Mammary epithelial cell (primary cell): ENCODE measurements at places on chromosomes 1 and 21. TPM values are rescaled to one million over a fixed set of nuclear protein-coding genes. Genes with fewer than 3 reads are reported as not detected.

GRCh38 chr1:175319112-175319911 lies 126.7 kb upstream of the KIAA0040 start:
- peak; percentile 51 for DNase-seq

DNA sequence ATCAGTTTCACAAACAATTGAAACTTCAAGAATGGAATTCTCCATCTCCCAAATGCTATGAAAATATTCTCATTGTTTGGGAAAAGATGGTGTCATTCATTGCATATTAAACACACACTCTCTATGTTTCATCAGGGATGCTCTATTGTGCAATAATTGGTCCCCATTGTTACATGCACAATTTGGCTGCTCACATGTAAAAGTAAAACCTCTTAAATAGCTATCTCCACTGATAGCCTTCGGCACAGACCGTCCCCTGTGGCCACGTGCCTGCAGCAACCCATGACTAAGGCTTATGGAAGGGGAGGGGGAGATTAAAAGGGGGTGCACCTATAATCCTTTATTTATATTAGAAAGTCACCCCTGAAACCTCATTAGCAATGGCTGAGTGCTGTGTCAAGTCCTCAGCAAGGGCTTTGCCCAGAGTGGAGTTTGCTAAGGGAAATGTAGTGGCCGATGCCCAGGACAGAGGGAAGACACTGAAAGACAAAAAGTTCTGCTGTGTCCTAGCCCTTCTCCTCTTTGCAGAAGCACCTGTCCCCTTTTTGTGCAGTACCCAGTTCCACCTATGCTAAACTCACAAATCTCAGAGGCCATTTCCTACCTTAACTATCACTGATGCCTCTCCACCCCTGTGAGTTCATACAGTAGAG lies 309.6 kb upstream of the ESRRG start:
- no peak for DNase-seq

DNA sequence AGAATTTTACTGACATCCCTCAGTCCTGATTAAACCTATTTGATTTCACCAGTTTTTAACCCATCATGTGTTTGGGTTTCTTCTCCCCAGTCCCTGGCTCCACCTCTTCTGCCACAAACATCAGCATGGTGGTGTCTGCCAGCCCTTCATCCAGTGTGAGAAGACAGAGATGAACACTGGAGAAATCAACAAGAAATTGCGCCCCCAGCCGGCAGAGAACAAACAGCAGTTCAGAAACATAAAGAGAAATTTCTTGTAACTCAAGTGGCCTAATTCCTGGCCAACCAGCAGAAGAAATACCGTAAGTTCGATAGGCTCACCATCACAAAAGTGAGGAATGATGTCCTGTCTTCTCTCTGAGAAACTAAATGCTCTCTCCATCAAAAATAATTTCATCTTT lies 18.3 kb downstream of the S100A11 start:
- DNase-seq = no peak

DNA sequence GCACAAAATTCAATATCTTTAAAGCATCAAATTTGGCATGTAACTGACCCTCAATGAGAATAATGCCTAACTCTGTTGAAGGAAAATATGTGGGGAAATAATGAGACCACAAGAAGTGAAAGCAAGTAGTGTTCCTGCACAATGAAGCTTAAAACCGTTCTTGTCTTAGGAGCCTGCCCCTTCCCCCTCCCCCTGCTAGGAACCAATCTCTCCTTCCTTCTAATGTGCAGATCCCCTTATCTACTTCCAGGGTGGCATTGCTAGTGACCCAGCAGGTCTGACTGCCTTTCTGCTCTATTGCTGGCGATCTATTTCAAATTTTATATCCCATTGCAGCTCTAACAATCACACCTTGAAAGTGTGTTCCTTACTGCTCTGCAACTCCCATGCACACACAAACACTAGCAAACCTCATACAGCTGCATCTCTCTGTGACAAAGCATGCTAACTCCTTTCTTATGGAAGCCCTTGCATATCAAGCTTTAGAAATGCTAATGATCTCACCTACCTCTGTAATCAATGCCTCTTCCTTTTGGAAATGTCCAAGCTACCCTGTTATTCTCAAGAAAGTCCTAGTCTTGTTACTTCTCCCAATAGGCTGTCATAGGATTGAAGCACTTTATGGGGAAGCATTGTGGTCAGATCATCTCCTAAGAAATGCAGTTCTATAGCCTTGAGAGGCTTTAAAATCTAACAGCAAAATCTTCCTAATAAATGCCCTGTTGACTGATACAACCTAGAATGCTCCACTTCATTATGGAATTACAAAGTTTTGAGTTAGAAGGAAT lies 26.5 kb downstream of the BCL9 start:
- DNase-seq = no peak

DNA sequence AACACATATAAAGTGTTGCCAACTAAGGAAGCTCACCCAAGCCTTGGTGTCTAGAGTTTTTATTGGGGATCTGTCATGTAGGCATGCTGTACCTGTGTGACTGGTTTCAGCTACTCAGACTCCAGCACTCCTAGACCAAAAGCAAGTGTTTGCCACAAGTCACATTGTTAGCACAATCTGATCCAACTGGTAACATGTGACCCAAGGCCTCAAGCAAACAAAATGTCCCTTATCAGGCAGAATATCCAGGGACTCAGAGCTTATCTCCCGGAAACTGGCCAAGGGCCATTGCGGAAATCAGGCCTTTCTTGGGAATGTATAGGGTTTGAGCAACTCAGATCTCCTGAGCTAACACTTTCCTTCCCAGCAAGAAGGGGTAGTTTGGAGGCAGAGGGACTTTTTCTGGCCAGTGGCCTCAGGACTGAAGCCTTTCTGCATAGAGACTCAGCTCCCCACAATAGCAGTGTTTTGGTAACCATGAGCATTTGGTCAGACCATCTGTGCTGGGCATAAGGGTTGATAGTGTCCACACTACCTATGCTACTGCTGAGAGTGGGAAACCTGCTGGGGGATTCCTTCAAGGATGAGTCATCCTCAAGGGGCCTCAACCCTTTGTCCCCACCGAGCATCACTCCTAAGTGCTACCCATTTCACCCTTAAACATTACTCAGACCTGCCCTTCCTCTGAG lies 29.6 kb downstream of the NHLH2 start:
- no peak for DNase-seq

DNA sequence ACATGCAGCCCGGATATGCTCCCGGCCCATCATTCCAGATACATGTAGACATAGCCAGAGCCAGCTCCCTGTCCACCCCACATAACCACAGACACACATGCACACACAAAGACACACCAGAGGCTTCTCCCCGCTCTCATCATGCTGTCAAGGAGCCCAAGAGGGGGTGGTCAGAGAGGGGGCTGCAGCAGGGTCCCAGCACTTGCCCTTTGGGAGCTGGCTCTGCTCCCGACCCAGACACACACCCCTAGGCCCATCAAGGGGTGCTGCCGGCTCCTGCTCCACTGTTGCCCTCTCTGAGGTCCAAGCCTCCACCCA lies 2.6 kb downstream of the PTAFR start:
- no peak for DNase-seq

GRCh38 chr1:104874044-104874443 lies 1124.3 kb downstream of the AMY1C start:
- DNase-seq = no peak

GRCh38 chr1:37150986-37151385 lies 116.7 kb upstream of the GRIK3 start:
- no peak for DNase-seq

- no peak for DNase-seq
Measured at GRCh38 chr1:82810601-82811000, 1009.9 kb downstream of the ADGRL2 start.

The OR10J1 gene
- not detected for polyA plus RNA-seq

GRCh38 chr1:153443486-153443885 lies 17.0 kb downstream of the S100A7 start:
- DNase-seq = no peak

GRCh38 chr1:34682452-34683223 lies 72.2 kb upstream of the GJB5 start:
- DNase-seq = no peak

The TCHHL1 gene
- polyA plus RNA-seq = not detected

DNA sequence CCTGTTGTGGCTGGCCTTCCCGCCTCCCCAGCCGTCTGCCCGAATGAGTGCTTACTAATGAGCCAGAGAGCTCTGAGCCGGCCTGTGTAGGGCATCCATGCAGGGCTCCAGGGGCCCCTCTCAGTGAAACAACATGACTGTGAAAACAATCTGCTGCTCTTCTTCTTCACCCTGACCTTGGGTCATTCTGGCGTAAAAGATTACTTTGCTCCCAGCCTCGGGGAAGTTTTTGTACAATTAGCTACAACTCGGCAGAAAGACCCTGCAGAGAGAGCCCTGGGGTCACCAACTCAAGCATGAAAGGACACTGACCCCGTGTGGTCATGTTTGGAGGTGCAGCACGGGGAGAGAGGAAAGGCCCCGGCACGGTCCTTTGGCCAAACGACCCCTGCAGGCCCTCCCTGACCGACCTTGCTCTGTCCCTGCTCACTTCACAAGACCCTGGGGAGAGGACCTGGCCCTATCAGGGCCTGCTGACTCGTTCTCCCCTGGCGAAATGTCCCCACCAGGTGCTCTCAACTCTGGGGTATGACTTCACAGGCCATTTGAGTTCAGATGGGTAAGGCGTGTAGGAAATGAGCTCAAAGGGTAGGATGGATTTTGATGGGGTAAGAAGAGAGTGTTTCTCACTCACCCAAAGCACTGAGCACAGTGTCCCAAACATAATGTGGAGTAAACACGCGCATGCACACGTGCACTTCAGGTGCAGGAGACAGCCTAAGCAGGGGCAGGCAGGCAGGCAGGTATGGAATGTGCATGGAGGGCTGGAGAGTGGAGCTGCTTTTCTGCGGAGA lies 22.9 kb upstream of the FAM20B start:
- peak; percentile 27 for DNase-seq
